Right cardiac atrium (tissue), 5 donors: ENCODE measurements at places on chromosomes 4 and X. TPM values are rescaled to one million over a fixed set of nuclear protein-coding genes. Genes with fewer than 3 reads are reported as not detected.

The ZAR1 gene
- total RNA-seq, result not detected

DNA sequence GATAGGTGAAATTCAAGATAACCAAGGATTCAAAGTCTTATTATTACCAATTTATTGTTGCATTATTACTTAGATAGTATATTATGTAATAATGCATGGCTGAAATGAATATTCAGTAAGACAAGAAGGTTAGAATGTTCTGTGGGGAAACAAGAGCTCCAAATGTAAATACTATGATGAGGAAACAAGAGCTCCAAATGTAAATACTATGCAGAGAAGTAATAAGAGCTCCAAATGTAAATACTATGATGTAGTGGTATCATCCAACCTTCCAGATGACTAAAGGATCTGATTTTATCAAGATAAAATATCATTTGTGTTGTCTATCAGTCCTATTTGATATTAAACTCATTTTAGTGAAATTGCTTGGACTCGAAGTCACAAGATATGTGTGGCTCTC, 82.2 kb upstream of the PCDH18 start:
- DNase-seq, result no peak

GRCh38 chrX:129523079-129523911, at the start of gene SMARCA1:
Gene SMARCA1 (minus strand): TSS chrX:129523490. CDS start chrX:129523370, 120 bp downstream.
- peak; percentile 81 for DNase-seq

DNA sequence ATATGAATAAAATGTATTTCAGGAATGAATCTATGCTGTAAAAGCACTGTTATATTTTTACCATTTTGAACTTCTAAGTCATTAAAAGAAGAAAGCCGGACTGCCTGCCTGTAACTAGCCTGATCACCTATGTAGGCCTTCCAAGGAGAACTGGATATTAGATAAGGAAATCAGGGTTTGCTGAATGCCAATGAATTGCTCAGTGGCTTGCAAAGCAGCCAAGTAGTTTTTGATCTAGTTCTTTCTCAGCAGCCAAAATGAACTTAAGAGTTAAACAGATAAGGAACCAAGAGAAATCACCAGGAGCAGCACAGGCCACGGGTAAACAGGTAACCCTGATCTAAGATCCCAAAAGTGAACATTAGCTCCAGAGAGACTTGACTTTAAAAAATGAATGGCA, 3.3 kb downstream of the ANXA5 start:
- DNase-seq, result no peak

DNA sequence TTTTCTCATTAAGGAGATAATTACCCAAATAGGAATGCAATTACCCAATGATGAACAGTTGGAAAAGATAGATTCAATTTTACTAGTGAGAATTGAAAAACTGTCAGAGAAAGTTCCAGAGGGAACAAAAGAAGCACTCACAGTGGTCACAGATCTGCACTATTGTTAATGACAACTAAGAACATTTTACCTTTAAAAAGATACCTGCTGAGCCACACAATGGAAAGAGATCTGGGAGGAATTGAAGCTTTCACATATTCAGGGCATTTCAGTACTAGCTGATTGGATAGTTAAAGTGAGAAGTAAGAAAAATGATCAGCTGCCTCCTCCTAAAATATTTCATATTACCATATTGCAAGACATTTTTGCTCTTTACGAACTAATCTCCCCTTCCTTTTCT, 1822.2 kb downstream of the STIM2 start:
- DNase-seq, result no peak

DNA sequence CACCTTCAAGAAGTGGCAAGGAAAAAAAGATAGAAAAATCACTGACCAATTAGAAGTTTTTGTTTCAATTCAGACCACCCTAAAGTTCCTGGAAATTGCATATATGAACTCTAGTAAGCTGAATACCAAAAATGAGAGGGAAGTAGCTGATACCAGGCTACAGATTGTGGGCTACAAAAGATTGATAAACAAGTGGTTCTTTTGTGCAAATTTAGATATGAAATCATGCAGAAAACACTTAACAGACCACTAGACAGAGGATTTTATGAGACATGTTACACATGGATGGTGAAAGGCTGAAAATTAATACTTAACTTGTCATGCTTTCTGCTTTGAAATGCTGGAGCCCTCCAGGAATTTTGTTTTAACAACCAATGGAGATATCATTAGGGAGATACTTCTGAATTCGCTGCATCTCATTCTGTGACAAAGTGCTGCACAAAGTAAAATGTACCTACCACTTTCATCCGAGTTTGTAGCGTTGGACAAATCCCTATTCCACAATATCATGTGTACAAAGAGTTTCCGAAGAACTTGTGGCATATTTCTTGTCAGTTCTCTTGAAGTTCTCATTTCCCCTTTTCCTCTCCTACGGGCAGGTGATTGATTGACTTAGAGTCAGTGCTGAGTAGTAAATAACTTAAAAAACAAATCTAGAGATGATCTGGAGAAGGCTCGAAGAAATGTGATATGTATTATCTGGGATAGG, 235.0 kb downstream of the PALLD start:
- DNase-seq, result no peak

DNA sequence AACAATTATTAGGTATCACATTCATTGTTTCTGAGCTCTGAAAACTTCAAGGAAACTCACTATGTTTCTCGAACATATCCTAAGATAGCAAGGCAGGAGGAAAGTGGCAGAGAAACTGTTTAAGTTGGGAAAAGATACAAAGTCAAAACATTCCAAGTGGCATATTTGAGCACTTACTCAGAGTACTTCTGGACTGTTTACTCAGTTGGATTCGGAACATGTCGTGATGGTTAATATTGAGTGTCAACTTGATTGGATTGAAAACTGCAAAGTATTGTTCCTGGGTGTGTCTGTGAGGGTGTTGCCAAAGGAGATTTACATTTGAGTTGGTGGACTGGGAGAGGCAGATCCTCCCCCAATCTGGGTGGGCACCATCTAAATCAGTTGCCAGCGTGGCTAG, 298.3 kb downstream of the IL1RAPL2 start:
- DNase-seq, result no peak

DNA sequence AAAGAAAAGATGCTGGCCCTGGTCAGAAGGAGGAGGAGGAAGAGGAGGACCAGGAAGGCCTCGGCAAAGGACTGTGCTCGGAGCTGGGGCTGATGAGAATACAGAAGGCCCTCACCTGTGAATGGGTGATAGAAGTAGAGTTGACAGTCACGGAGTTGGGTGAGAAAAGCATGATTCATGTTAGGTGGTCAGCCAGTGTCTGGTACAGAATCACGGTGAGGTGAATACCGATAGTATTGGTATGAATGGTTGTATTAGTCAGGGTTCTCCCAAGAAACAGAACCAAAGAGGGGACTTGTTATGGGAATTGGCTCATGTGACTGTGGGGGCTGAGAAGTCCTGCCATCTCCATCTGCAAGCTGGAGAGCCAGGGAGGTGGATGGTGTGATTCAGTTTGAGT, 32.5 kb upstream of the FAM156A start:
- no peak for DNase-seq
